Right renal pelvis (tissue), 4 donors: ENCODE measurements at places on chromosomes 5 and 9. TPM values are rescaled to one million over a fixed set of nuclear protein-coding genes. Genes with fewer than 3 reads are reported as not detected.

Gene TSC1
- polyA plus RNA-seq: 40.3 TPM

Gene NRARP
- polyA plus RNA-seq: 10.1 TPM

DNA sequence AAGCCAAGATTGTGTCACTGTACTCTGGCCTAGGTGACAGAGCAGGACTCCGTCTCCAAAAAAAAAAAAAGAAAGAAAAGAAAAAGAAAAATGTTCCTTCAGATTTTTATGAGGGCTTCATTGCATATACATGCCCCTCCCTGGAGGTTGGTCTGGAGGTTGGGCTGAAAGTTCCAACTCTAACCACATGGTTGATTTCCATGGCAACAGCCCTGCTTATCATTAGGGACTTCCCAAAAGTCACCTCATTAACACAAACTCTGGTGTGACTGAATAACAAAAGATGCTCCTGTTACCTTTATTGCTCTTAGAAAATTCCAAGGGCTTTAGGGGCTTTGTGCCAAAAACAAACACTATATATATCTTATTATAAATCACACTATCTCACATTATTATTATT lies 113.8 kb downstream of the TMC1 start:
- DNase-seq: no peak

DNA sequence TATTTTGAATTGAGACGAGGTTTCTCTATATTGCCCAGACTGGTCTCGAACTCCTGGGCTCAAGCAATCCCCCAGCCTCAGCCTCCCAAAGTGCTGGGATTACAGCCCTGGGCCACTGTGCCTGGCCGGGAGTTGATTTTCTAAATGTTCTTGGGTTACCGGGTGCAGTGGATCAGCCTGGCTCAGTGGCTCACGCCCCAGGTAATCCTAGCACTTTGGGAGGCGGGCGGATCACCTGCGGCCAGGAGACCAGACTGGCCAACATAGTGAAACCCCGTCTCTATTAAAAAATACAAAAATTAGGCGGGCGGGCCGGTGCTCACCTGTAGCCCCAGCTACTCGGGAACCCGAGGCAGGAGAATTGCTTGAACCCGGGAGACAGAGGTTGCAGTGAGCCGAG lies 106.9 kb upstream of the LARP1 start:
- DNase-seq: no peak

GRCh38 chr5:96157077-96157780 lies 195.6 kb upstream of the ELL2 start:
- no peak for DNase-seq

DNA sequence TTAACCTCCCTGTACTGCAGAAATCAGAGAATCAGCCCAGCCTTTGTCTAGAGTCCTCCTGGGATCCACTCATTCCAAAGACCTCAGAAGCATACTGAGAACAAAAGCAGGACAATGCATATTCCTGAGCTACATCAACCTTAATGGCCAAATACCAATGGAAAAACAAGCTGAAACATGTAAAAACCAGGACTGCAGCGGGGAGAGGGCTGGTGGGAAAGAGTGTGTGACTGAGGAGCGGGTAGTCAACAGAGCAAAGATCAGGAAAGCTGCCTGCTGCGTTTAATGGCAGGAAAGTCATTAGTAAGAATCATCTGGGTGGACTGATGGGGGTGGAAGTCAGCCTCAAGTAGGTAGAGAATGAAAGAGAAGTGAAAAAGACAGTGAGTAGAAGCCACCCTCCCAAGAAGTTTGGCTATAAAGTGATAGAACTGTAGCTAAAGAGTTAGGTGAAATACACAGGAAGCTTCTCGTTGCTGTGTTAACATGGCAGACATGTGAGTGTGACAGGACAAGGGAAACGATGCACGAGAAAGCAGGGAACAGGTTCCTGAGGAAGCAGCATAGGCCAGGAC lies 88.1 kb downstream of the OTULIN start:
- DNase-seq: no peak

GRCh38 chr5:122639033-122639432 lies 135.8 kb upstream of the SNX2 start:
- DNase-seq: no peak

Gene DNAJC18
- 27.1 TPM for polyA plus RNA-seq

GRCh38 chr5:32955814-32956213 lies 244.7 kb downstream of the NPR3 start:
- DNase-seq: no peak

- no peak for DNase-seq
Observed at GRCh38 chr9:69452110-69452782, 127.2 kb downstream of the ENTREP1 start.

Gene IFNK
- 0.06 TPM for polyA plus RNA-seq

DNA sequence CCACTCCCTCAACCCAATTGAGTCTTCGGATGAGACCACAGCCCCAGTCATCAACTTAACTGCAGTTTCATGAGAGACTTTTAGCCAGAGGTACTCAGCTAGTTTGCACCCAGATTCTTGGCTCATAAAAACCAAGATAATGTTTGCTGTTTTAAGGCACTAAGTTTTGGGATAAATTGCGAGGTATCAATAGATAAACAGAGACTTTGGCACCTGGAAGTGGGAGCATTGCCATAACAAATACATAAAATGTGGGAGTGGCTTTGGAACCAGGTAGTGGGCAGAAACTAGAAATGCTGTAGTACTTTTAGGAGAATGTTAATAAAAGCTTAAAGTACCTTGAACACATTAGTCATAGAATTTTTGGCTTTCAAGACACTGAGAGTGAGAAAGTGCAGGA lies 439.8 kb downstream of the SH3GL2 start:
- DNase-seq: no peak

- no peak for DNase-seq
Observed at GRCh38 chr5:119358530-119358900, 2.7 kb downstream of the TNFAIP8 start.

GRCh38 chr5:156528673-156529072 lies 201.7 kb downstream of the SGCD start:
- DNase-seq: no peak

DNA sequence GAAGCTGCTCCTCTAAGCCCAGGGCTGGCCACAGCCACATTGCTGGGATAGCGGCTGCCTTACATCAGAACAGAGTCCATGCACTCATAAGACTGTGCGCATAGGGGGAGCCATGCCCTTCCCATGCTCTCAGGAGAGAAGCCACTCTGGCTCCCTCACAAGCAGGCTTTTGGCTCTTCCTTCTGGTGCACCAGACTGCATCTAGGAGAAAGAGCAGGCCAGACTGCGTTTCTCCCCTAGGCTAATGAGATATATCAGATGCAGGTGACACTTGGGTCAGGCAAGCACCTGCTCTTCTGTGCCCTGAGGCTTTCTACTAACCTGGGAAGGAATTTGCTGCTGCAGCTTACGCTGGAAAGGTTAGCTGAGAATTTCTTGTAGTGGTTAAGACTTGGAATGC lies 43.2 kb upstream of the BRINP1 start:
- no peak for DNase-seq

DNA sequence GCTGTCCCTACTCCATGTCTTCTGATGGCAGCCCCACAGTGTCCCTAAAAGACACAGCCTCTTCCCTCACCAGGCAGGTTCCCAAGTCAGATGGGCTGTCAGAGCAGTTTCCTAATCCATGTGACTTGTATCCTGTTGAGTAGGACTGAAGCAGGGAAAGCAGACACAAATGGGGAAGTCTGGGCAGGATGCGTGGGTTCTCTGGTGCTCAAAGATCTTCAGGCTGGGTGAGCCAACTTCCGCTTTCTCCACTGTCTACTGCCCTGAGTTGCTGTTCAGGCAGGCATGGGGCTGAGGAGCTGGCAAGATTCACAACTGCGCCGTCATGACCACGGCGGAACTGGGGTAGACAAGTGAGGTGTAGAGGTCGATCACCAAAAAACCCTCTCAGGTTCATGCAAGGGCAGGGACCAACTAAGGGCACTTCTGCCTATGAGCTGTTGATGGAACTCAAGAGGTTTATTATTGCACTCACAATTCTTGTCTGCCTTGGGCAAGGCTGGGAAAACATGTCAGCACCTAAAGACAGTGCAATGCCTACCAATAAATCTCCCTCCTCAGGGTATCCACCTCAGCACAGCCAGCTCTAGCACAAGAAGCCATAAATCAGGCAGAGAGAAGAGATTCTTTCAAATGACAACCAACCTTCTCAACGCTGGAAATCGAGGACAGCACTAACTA lies 83.4 kb downstream of the RAPGEF1 start:
- DNase-seq: no peak

DNA sequence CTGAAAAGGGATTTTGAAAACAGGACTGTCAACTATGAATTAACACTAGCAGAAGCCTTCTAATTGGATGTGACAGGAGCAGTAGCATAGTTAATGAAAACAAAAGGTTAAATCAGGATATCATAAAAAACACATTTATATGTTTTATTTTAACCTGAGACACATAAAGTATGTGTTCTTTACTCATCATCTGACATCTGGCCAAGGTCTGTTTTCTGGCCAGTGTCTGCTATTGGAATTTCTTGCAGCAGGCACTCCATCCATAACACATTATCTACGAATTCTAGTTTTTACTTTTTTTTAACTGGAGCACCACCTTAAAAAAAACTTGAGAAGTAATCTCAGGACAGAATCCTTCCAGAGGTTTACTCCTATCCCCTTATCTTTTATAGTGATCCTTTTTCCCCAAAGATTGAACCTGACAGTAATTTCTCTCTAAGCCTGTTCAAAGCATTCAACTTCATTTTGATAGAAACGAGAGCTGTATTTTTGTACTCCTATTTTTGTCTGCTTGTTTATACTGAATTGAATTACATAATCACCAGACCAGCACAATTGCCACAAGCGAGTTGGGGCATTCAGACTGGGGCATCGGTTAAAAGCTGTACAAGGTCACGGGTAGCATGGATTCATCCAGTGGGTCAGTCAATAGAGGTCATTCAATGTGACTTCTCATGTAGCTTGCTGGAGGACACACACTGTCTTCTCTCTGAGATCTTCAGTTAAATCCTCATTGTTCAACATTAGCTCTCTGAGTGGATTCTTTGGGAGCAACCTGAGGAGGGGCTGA lies 205.6 kb upstream of the CLINT1 start:
- no peak for DNase-seq

DNA sequence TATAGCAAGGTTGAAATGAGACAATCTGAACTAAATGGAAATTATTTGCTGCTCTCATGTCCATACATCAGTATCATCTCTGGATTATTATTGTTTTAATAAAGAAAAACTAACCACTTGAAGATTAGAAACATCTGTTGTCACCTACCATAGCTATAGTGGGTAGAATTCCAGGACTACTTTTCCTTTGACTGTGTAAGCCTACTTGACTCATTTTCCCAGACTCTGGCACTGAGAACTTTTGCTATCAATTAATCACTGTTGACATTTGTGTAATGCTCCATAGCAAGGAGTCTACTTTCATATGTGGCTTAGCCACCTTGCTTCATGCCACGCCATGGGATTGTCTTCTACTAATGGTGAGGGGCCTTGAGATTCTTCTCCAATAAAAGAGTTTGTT lies 59.9 kb upstream of the ARRDC3 start:
- no peak for DNase-seq

Gene SLC6A7
- 0.08 TPM for polyA plus RNA-seq

DNA sequence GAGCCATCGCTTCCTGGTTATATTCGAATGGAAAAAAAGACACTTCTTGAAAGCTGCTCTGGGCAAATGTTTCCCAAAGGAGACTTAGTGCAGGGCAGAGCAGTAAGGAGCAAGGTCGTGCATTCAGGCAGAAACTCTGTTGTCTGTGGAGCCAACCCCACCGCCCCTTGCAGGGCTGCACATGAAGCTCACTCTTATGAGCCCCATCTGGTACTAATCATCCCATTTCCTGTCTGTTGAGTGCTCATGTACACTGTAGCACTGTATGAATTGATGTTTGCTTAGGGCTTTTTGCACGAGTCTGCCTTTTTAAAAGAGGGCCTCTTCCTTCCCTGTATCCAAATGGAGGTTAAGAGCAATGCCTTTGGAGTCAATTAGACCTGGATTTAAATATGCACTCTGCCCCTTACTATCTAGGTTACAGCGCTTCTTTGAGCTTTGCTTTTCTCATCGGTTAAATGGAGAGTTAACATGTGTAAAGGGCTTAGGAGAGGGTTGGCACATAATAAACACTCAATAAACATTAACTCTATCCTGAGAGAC lies 25.4 kb downstream of the HMHB1 start:
- DNase-seq: no peak

Gene IL9
- not detected for polyA plus RNA-seq

Gene KCNIP1
- 10.6 TPM for polyA plus RNA-seq

Gene GLDC
- 25.3 TPM for polyA plus RNA-seq

GRCh38 chr5:73120222-73121118 lies at the start of gene TMEM171:
Gene TMEM171, plus strand, starts transcription at chr5:73120575. Its CDS starts 2,799 bp downstream, at chr5:73123374.
- DNase-seq: no peak
